Naive thymus-derived CD4-positive, alpha-beta T cell (primary cell): ENCODE measurements at places on chromosomes 5 and 9. TPM values are rescaled to one million over a fixed set of nuclear protein-coding genes. Genes with fewer than 3 reads are reported as not detected.

Gene SLC1A3
- total RNA-seq: 0.32 TPM

Gene FCN1
- total RNA-seq: 99.1 TPM

Gene RNF180
- total RNA-seq: not detected in 2 replicates

Gene GAPT
- total RNA-seq: 2.0 TPM

Gene PAEP
- total RNA-seq: not detected

Gene PHF24
- not detected for total RNA-seq

Gene ZNF462
- 0.57 TPM for total RNA-seq

Gene IFNA13
- total RNA-seq: not detected

Gene PCDHB4
- not detected for total RNA-seq

Gene TLN1
- 369 TPM for total RNA-seq

- H3K4me1 ChIP-seq: no peaks in the 10 kb centered on the region
- no peak for DNase-seq
- H3K27me3 ChIP-seq: no peaks in the 10 kb centered on the region
- H3K4me3 ChIP-seq: no peak overlapping the region
Observed at GRCh38 chr9:86183229-86184137, 76.0 kb downstream of the C9orf153 start.

- no peaks in the 10 kb centered on the region for H3K27me3 ChIP-seq
- no peak for DNase-seq
- H3K36me3 ChIP-seq: no peaks in the 10 kb centered on the region
- no peak overlapping the region for H3K27ac ChIP-seq
- H3K4me3 ChIP-seq: no peak overlapping the region
Observed at GRCh38 chr5:35963381-35963843, 25.0 kb upstream of the CAPSL start.

DNA sequence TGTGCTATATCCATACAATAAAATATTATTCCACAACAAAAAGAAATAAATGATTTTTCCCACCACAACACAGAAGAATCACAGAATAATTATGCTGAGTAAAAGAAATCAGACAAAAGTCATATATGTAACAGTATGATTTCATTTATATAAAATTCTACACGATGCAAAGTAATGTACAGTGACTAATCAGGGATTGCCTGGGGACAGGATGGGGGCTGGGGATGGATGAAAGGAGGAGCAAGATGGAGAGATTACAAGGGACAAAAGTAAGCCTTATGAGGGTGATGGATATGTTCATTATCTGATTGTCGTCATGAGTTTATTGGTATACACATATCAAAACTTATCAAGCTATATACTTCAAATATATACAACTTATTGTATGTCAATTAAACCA is 154.0 kb downstream of the FBN2 start:
- no peak overlapping the region for H3K27ac ChIP-seq
- H3K36me3 ChIP-seq: no peaks in the 10 kb centered on the region
- no peaks in the 10 kb centered on the region for H3K27me3 ChIP-seq
- no peak overlapping the region for H3K4me3 ChIP-seq

GRCh38 chr5:54658010-54658409 is 140.5 kb downstream of the SNX18 start:
- no peak overlapping the region for H3K4me3 ChIP-seq
- H3K36me3 ChIP-seq: no peaks in the 10 kb centered on the region
- H3K4me1 ChIP-seq: no peaks in the 10 kb centered on the region

DNA sequence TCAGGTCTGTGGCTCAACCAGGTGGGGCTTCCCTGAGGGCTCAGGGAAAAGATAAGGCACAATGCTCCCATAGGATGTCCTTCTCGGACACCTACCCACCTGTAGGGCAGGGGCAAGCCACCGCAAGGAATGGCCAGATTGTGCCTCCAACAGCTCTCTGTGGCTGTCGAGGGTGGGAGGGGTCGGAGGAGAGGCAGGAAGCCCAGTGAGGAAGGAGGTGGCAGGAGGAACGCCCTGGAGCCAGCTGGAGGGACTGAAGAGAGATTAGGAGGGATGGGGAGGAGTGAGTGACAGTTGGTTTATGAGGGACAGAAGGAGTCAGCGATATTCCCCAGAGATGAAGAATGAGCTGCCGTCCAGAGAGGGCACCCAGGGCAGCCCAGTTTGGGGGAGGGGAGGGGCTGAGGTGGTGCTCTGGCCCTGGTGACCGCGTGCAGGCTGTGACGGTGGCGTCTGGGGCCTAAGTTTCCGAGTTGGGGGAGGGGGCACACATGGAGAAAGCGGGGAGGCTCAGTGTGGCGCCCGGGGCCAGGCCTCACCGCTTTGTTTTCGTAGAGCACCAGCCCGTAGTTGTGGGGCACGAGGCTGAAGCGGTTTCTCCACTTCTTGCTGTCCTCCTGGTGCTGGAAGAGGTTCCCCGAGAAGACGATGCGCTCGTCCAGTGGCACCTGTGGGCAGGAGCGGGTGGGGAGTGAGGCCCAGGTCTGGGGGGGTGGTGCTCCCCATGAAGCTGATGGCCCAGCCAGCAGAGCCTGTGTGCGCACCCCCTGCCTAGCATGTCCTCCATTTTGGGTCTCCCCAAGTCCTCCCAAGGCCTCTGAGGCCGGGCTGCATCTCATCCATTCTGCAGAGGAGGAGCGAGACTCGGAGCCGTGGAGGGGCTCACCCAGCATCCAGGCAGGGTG is 75.6 kb downstream of the LRSAM1 start:
- H3K27me3 ChIP-seq: no peaks in the 10 kb centered on the region
- H3K36me3 ChIP-seq: no peaks in the 10 kb centered on the region
- H3K4me1 ChIP-seq: no peaks in the 10 kb centered on the region
- DNase-seq: no peak

- H3K27ac ChIP-seq: no peak overlapping the region
- no peaks in the 10 kb centered on the region for H3K27me3 ChIP-seq
- no peaks in the 10 kb centered on the region for H3K36me3 ChIP-seq
- no peak for DNase-seq
- no peak overlapping the region for H3K4me3 ChIP-seq
Observed at GRCh38 chr5:141657937-141658545, 6.8 kb upstream of the FCHSD1 start.

DNA sequence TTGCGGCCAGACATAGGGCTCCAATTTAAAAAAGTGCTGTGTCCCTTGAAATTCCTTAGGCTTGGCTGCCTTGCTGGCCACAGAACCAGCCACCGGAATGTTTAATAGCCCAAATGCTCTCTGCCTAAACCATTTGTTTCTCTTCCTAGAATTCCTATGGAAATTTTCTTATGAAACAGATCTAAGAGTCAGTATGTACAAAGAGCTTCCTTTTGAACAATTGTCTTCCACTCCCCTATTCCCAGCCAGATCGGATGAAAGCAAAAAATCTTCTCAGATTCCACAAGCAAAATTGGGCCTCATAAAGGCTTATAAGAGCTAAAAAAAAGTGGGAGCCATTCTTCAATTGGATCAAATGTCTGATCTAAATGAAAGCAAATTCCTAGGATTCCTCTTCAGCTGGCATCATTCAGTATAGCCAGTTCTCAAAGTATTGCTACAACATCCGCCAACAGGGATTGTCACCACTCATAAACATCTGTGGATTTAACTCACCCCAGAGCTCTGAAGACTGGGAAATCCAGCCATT is 104.3 kb downstream of the CEMIP2 start:
- H3K27me3 ChIP-seq: no peaks in the 10 kb centered on the region
- no peak for DNase-seq
- no peak overlapping the region for H3K27ac ChIP-seq
- no peaks in the 10 kb centered on the region for H3K36me3 ChIP-seq

GRCh38 chr9:92729735-92730155 is 34.9 kb downstream of the BICD2 start:
- H3K36me3 ChIP-seq: peaks cover 7% of the 10 kb centered on the region
- H3K27ac ChIP-seq: no peak overlapping the region
- DNase-seq: no peak
- H3K4me3 ChIP-seq: no peak overlapping the region
- H3K4me1 ChIP-seq: no peaks in the 10 kb centered on the region
- no peaks in the 10 kb centered on the region for H3K27me3 ChIP-seq

DNA sequence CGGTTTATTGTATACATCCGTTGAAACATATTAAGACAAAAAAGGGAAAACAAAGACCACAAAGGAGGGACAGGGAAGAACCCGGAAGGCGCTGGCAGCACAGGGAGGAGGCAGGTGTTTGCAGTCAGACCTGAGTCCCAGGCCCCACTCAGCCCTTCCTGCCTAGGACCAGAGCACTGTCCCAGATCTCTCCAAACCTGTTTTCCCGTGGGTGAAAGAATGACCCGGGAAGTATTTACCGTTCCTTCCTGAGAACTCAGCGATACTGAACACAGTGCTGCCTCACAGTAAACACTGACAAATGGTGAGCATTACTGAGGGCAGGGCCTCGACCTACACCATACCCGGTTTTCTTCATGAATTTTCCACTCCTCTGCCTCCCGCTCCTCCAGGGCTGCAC is 1.2 kb downstream of the ABO start:
- no peak overlapping the region for H3K27ac ChIP-seq
- H3K36me3 ChIP-seq: no peaks in the 10 kb centered on the region
- no peaks in the 10 kb centered on the region for H3K4me1 ChIP-seq
- no peaks in the 10 kb centered on the region for H3K27me3 ChIP-seq

- peaks cover 8% of the 10 kb centered on the region for H3K4me1 ChIP-seq
- peak overlapping the region; percentile 92 for H3K27ac ChIP-seq
- H3K36me3 ChIP-seq: no peaks in the 10 kb centered on the region
Observed at GRCh38 chr9:128503870-128504269, 649 bp upstream of the GLE1 start.

- no peak overlapping the region for H3K27ac ChIP-seq
- no peak for DNase-seq
- no peaks in the 10 kb centered on the region for H3K4me1 ChIP-seq
- peaks cover 2% of the 10 kb centered on the region for H3K27me3 ChIP-seq
Observed at GRCh38 chr5:115709585-115709984, 83.7 kb upstream of the TMED7 start.

- H3K4me3 ChIP-seq: no peak overlapping the region
- H3K36me3 ChIP-seq: no peaks in the 10 kb centered on the region
- H3K27ac ChIP-seq: no peak overlapping the region
- DNase-seq: no peak
- no peaks in the 10 kb centered on the region for H3K4me1 ChIP-seq
Observed at GRCh38 chr5:143474616-143475015, 71.1 kb upstream of the NR3C1 start.

DNA sequence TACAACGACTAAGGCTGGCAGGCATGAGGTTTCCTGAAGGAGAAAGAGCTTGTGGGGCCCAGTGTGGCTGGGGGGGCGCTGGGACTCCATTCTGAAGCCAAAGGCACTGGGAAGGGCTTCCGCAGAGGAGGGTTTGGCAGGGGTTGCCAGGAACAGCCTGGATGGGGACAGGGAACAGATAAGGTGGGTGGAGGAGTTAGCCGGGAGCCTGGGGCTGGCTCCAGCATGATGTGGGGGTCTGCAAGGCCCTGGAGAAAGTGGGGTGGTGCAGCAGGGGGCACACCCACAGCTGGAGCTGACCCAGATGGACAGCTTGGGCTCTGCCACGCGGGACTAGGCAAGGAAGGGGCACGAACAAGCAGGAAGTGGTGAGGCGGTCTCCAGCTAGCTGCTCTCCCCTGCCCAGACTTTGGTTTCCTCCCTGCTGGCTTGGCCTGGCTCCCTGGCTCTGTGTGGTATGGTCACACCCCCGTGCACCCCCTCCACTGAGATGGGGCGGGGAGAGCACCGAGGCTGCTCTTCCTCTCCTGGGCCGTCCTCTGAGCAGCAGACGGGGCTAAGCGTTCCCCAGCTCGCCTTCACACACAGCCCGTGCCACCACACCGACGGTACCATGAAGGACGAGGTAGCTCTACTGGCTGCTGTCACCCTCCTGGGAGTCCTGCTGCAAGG is at the start of gene LTC4S:
Gene LTC4S (plus strand): TSS at position 519 of the 672 bp plus-strand sequence. CDS start 95 bp downstream, at position 614.
- H3K4me3 ChIP-seq: peak within 1 kb of the TSS; percentile 48
- no peaks in the 10 kb centered on the region for H3K27me3 ChIP-seq
- DNase-seq: peak; percentile 38
- peak within 1 kb of the TSS; percentile 68 for H3K27ac ChIP-seq
- H3K4me1 ChIP-seq: peaks cover 28% of the 10 kb centered on the region

GRCh38 chr9:134750450-134751155 is 109.0 kb downstream of the COL5A1 start:
- no peaks in the 10 kb centered on the region for H3K27me3 ChIP-seq
- H3K36me3 ChIP-seq: no peaks in the 10 kb centered on the region
- DNase-seq: no peak

DNA sequence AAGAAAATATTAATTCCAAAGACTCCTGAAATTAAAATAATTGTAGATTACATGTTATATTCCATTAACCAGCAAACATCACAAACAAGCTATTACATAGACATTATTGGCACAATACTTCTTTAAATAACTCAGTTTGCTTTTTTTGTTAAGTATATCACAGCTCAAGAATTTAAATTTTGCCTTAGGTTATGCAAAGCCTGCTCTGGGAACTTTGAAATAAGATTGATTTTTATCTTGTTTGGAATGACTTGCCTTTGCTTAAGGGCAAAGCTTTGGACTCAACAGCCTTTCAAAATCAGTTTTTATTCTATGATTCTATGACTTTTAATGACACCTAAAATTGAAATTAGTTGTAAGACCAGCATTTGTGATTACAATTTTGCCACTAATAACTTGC is 78.2 kb downstream of the ALDH7A1 start:
- no peak for DNase-seq
- no peak overlapping the region for H3K4me3 ChIP-seq
- no peaks in the 10 kb centered on the region for H3K27me3 ChIP-seq
- H3K27ac ChIP-seq: no peak overlapping the region
- no peaks in the 10 kb centered on the region for H3K4me1 ChIP-seq

DNA sequence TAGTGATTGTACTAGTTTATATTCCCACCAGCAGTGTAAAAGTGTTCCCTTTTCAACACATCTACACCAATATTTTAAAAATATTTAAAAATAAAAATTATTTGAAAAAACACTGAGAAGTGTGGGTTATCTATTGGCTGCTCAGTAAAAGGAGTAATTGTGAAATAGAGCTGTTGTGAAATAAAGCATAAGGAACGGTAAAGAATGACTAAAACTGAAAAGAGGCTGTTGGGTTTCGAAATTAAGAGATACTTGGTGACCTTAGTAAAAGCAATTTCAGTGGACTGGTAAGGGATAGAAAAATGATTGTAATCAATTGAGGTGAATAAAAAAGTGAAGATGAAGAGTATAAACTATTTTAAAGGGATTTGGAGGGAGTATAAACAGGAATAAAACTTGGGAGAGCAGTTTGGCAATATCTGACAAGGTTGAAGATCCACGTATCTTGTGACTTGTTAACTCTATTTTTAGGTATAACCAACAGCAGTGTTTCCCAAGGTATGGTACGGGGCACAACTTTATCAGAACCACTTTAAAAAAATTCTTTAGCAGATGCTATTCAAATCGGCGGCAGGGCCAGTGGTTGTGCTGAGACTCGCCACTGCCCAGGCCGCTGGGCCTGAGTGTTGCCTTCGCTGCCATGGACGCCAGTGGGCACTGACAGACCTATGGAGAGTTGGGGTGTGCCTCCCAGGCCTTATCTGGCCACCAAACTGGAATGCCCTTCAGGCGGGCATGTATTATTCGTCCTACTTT is 63.3 kb downstream of the TMEM38B start:
- DNase-seq: no peak
- H3K27me3 ChIP-seq: no peaks in the 10 kb centered on the region
- no peaks in the 10 kb centered on the region for H3K36me3 ChIP-seq
- H3K4me1 ChIP-seq: no peaks in the 10 kb centered on the region
